ENCODE measurements at places on chromosomes 3 and 15.

- no peak for DNase-seq
Measured at GRCh38 chr3:131807822-131808221, 227.0 kb downstream of the CPNE4 start.

GRCh38 chr3:57805266-57805665 is 49.2 kb downstream of the SLMAP start:
- no peak for DNase-seq

DNA sequence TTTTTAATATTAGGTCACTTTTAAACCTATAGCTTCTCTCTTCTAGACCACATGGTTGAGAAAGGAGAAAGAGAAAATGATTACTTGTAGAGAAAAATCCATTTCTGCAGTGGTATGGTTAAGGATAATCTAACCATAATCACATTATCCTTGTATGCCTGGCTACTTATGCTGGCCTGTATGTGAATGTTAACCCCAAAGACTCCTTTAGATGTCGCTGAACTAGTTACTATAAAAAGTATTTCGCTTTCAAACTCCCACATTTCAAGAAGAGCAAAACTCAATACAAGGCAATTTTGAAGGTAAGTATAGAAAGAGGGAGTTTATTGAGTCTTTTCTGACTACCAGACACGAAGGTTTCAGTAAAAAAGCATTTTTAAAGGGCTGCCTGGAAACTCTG is 2.2 kb downstream of the KCTD6 start:
- no peak for DNase-seq

- no peak for DNase-seq
Measured at GRCh38 chr3:183117056-183117455, 17.8 kb upstream of the MCCC1 start.

DNA sequence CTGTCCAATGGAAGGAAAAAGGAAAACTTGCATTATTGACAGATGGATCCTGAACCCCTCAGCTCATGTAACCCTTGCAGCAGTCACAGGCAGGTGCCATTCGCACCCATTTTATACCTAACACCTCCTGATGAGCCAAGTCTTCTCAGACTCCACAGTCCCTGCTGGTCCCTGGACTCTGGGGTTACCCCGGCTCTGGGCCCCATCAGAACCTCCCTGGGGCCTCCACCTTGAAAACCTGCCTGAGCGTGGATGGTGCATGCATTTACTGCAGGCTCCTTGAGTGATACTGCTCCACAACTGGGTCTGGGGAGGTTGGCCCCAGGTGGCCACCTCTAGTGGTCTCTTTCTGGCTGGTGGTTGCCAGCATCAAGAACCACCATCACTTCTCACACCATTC is 15.9 kb upstream of the DOCK3 start:
- DNase-seq = no peak

DNA sequence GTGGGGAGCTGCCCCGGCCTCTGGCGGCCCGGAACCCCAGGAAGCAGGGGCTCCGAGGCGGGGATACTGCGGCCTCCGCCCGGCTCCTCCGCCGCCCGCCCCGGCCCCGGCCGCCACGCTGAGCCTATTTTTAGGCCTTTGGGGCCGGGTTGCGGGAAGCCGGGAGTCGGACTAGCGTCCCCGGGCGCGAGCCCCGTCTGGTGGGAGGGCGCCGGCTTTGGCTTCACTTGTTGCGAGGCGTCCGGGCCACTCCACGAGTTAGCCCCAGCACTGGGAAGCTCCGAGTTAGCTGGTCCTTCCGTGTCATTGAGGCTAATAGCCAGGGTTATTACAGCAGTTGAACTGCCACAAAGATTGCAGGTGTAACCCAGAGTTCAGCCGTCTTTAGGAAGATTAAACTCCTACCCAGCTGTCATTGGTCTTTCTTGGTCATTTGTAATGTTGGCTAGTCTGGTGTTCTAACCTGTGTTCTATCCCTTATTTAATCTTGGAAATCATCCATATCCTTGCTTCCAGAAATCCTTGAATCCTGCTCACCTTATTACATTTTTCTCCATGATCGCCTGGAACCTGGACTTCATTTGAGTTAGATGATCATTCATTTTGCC is 791 bp downstream of the GYG1 start:
- DNase-seq = no peak

DNA sequence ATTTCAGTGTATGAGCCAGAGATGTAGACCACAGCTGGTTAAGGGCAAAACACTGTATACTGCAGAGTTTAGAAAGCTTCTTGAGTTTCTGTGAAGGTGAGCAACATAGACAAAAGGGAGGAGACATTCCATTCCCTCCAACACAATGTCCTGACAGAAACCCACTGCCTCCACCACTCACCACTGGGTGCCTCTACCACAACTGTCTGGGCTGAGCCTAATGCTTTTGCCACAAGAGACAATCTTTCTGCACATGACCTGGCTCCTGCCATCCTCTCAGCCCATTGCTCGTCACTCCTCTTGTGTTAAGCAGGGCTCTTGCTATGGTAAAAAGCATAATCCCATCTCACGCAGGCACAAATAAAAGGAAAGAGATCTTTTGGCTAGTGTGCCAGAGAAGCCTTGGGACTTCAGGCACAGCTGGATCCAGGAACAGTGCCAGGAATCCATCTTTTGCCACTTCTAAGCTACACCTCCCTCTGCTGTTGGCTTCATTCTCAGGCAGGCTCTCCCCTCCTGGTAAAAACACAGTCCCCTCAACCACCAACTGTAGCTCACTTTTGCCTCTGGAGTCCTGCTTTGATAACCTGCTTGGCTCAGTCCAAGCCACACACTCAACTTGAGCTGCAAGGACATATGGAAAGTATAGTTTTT is 140.6 kb upstream of the PRR20G start:
- no peak for DNase-seq

- no peak for DNase-seq
Measured at GRCh38 chr3:79085171-79085570, 682.6 kb downstream of the ROBO1 start.

DNA sequence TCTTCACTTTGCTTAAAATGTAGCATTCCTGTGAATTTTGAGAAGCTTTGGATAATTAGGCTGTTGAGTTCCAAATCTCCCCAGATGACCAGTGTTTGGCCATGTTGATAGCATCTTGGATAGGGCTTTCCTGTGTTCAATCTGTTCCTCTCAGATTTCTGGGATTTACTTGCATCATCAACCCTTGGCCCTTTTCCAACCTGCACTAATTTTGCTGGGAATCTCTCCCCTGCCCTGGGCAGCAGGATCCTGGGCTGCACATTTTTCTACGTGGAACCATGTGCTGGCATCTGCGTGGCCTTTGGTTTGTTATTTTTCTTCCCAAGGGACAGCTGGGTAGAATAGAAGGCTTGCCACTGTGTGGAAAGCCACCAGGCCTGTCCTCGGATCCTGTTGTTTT is 75.4 kb upstream of the PLXNA1 start:
- DNase-seq = no peak

DNA sequence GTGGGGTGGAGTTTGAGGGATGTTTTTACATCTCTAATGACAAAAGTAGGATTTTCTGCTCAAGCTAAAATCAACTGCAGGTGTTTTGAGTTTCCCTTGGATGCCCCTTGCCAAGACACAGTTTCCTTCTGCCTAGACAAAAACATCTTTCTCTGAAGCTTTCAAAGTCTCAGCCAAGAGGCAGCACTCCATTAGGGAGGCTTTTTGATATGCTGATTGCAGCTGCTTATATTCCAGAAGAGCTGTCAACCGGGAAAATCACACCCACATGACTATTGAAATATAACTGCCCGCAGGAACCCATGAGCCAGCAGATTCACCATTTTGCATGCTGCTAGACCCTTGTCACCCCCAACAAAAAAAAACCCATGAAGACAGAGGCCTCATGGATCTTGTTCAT is 27.5 kb upstream of the ZNF148 start:
- DNase-seq = no peak

- DNase-seq = no peak
Measured at GRCh38 chr15:80411788-80412288, 7.7 kb downstream of the ARNT2 start.

- DNase-seq = no peak
Measured at GRCh38 chr3:113985541-113985940, 37.7 kb downstream of the ZDHHC23 start.
